MG63 (cell line): ENCODE measurements at places on chromosomes 5 and 9. TPM values are rescaled to one million over a fixed set of nuclear protein-coding genes. Genes with fewer than 3 reads are reported as not detected.

DNA sequence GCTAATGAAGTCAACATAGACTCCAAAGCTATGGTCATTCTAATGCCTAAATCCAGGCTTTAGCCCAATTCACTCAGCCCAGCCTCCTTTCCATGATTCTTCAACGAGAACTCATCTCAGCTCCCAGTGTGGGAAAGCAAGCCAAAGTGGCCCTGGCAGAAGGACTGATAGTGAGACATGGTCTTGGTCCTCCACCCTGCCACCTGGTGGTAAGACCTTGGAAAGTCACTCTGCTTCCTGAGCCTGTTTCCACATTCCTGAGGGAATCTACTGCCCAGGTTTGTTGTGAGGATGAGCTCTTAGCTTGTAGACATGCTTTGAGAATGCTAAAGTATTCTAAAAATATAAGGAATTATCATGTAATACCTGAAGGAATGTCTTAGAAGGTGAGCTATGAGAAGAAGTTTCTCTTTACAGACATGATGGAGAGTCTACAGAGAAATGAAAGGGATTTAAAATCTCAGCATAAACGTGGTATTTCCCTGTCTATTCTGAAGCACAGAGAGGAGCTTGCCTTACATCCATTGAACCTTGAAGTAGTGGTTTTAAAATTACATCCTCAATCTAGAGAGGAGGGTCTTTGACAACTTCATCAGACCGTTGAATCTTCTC, 173.5 kb downstream of the TRIM32 start:
- peak; percentile 71 for DNase-seq

ENG gene
- total RNA-seq = 12.9 and 14.0 TPM in 2 replicates

GRCh38 chr5:42988568-42988967, 51.6 kb downstream of the ANXA2R start:
- DNase-seq = no peak

DNA sequence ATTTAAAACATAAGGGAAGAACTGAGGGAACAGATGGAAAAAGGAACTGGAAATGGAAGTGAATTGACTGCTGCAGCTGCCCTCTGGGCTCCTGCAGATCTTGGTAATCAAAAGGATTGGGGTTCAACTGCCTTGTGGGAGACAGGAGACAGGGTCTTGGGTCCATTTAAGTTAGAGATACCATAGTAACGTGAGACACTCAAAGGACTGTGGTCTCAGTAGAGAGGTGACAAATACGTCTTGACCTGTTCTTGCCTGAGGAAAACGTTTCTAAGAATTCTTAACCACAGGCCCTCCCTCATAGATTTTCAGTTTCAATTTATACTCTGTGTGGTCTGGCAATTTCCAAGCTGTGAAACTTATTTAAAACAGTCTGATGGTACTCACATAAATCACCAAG, 100.8 kb upstream of the DHFR start:
- DNase-seq = no peak

- no peak for DNase-seq
These were observed 100.7 kb downstream of the EPB41L4A start for GRCh38 chr5:112318346-112318745.

PCDHB2 gene
- 6.0 and 7.0 TPM in 2 replicates for total RNA-seq
